ENCODE measurements at places on chromosomes 2 and 18.

DNA sequence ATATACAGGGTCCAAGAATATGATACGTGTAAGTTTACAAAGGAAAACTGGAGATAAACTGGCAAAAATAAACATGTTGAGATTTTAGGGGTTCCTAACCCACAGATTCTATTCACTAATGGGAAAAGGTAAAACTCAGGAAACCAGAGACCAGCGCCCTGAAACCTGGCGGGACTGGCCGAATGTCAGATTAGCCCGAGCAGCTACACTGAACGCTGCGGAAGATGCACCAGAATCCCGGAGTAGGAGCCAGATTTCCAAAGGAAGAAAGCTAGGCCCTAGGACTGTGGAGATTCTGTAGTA lies 679 bp upstream of the WDR75 start:
- no peak for DNase-seq

GRCh38 chr2:65608916-65609315 lies 176.5 kb upstream of the SPRED2 start:
- no peak for DNase-seq

DNA sequence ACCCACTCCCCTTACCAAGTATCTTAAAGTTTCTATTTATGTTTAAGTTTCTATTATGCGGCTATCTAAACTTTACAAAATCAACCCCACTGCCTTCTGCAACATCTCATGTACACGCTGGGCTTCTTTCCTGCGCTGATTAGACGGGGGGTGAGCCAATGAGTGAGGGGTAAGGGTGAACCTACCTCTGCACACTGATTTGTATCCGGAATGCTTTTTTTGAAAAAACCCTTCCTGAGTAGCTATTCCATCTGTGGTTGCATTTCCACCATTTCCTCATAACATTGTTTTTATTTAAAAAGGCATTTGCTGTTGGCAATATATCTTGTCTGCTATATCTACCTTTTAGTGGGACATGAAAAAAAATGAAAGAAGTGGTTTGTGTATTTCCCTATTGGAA lies 6.3 kb downstream of the ALPG start:
- DNase-seq = no peak

DNA sequence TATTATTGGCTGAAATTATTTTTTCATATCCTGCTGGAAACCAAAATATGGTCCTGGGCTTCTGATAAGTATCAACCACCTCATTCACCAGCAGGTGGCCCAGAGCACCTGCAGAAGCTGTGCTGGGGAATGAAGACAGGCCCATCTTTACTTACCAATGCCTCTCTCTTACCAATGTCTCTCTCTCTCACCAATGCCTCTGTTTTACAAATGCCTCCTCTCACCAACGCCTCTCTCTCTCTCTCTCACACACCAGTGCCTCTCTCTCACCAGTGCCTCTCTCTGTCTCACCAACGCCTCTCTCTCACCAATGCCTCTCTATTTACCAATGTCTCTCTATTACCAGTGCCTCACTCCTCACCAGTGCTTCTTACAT lies 2.3 kb upstream of the MAL start:
- no peak for DNase-seq

DNA sequence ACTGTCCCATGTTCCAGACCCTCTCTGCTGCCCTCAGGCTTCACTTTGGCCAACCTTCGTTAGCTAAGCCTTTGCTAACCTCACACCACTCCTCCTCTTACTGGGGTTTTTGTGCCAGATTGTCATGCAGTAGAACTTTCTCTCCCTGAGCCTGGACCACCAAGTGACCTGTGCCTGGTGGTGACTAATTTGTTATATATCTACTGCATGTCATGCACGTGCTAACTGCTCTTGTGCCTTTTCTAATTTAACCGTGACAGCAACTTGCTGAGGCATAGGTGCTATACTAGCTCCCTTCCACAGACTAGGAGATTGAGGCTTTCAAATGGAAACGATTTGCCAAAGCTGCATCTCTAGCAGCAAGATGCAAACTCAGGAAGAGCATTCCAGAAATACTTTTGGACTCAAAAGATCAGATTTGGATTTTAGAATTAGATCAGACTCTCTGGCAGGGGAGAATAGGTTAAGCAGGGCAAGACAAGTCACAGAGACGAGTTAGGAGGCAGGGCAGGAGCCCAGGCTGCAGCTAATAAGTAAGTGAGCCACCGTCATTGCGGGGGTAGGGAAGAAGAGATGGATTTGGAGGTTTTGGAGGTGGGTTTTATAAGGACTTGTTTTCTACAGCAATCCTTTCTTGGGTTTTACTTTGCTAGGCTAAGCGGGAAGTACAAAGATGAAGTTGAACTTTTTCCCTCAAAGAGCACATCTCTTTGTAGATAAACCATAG lies 1.8 kb downstream of the PPP1R7 start:
- DNase-seq = no peak

- peak; percentile 6 for DNase-seq
Observed at GRCh38 chr18:212780-213179, 54.4 kb downstream of the USP14 start.

GRCh38 chr2:63594660-63595059 lies 5.9 kb downstream of the MDH1 start:
- no peak for DNase-seq

DNA sequence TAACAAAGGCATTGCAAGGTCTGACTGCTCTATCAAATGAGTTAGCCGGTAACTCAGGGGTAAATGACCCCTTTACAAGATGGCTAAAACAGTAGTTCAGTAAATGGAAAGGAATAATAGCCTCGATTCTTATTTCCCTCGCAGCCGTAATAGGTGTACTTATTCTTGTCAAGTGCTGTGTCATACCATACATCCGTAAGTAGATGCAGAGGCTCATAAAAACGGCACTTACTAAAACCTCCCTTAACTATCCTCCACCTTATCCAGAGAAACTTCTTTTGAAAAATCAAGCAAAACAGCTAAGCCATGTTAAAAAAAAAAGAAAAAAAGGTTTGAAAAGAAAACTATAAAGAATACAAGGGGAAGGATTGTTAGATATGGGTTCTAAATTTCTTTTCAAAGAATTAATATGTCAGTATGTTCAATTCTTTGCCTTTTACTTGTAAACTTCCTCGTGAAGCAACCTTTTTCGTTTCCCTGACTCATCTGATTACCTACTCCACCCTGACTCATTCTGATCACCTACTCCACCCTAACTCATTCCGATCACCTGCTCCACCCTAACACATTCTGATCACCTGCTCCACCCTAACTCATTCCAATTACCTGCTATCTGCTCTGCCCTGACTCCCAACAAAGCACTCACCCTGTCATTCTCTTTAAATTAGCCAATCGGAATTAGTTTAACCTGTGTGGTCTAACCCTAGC lies 127.5 kb downstream of the SPAG16 start:
- DNase-seq = no peak

- DNase-seq = no peak
Observed at GRCh38 chr2:96608469-96609455, 29.4 kb downstream of the KANSL3 start.

DNA sequence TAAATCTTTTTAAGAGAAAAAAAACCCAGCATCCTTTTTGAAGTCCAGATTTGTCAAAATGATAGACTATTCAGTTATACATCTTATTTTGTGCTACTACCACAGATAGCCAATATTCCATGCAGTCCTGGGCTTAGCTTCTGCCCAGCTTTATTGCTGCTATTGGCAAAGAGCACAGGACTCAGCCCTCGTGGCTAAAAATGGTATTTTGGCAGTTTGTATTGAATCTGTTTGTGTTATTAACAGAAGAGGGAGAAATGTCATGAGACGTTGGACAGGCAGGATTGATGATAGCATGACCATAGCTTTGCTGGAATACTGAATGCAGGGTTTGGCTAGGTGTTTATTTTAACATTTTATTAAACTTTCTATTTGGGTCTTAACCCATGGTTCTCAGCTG lies 19.4 kb downstream of the ELAC1 start:
- no peak for DNase-seq

DNA sequence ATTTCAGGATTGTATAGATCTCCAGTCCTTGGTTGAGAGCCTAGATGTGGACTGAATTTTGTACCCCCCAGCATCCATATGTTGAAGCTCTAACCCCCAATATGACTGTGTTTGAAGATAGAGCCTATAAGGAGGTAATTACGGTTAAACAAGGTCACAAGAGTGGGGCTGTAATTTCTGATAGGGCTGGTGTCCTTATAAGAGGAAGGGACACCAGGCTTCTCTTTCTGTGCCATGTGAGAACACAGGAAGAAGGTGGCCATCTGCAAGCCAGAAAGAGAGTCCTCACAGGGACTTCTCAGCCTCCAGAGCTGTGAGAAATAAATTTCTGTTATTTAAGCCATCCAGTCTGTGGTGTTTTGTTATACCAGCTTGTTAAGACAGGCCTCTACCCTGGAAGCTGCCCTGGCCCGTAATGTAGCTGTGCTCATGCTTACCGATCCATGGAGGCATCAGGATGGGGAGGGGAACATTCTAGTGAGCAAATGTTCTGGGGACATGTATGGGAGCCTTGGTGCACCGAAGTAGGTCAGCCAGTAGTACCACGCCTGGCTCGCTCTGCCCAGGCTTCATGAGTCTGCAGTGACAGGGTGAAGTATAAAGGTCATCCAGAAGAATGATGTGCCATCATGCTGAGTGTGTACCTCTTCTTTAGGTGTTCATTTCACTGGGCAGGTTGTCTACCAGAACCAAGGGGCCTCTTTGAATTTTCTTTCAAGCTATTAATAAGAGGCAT lies 16.1 kb downstream of the RASGRP3 start:
- DNase-seq = no peak

DNA sequence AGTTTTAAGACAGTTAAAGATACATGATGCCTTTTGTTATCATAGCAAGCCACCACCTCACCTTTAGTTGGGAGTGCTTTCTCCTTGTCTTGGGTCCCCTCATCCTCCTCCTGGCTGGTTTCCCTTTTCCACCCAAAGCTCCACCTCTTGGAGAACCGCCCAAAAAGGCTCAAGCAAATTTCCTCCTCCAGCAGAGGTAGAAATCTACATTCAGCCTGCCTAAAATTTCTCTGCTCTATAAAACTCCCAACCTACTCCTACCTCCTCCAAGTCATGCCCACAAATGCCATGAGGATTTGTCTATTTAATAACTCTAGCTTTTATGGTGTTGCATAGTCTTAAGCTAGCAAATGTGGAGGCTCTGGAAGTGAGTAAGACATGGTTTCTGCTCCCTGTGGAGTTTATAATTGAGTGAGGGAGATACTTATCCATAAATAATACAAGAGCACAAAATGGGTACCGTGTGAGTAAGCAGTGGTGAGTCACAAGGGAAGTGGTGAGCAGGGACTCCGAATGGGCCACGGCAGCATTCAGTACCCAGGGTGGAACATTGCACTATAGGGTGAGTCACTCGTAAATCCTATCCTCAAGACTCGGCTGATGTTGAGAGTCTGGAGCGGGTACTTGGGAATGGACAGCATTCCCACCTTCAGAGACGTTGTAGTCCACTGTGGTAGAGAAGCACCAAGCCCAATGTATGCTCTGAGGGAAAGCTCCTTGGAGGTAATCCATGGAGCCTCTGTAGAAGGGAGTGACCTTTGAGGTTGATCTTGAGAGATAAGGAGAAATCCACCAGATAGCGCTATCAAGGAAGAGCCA lies 146.3 kb downstream of the RTN4 start:
- peak; percentile 56 for DNase-seq

DNA sequence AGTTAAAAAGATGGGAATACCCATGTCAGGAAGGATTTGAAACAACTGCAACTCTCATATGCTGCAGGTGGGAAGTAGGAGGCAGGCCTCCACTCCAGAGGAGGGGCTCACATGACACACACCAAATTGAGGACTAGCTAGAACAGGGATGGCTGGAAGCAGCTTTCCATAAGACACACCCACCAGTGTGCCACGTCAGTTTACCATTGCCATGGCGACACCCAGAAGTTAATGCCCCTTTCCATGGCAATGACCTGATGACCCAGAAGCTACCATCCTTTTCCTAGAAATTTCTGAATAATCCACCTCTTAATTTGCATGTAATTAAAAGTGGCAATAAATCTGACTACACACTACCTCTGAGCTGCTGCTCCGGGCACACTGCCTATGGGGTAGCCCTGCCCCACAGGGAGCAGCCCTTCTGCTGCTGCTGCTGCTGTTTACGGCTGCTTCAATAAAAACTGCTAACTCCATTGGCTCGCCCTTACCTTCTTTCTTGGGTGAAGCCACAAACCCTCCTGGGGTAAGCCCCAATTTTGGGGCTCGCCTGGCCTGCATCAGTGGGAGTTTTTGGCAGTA lies 89.4 kb downstream of the RRM2 start:
- no peak for DNase-seq

DNA sequence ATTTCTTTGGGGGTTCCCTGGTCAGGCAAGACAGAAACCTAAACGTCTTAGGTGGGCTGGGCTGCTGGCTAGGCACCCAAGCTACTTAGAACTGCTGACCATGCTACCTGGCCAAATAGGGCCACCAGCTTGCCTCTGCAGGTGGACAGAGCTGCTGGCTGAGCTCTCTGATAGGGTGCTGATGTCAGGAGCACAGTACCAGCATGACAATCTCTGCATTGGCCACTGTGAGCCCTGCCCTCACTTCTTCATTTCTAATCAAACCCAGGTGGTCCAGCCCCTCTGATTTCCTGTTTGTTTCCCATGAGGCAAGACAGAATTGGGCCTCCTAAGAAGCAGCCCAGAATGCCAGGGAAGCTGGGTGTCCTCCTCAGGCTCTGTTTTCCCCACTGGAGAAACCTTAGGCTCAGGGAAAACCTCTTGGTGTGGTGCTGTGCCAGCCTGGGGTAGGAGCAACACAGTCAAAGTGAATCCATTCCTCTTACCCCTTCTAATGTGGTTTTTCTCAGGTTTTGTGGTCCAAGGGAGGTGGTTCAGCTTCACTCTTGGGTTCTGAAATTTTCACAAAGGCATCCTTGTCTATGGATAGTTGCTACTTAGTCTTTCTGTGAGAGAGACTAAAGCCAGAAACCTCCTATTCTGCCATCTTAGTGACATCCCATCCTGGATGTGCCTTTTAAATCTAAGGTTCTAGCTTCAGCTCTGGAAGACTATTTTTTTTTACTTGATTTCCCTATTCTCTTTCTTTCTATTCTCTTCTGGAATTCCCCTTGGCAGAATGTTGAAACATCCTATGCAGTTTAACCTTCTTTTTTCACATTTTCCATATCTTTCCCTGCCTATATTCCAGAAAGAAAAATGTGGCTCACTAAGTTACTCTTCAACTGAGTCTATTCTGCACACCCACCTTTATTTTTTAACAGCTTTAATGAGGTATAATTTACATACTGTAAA lies 15.2 kb downstream of the SP100 start:
- DNase-seq = no peak

DNA sequence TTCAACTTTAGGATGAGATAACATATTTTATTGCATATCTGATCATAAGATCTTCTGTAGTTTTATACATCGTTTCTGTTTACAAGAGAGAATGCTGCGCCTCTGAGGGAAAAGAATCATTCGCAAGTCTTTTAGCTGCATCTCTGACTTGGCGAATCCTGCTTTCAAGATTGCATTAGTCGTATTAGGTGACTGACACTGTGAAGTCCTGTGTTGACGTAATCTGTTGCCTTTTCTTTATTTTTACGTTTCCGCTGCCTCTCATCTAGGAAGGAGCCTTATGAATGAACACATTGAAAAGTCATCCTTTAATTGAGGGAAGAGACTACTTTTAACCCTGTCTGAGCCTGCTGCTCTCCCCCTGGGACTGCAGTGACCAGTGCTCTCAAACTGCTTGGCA lies 101.5 kb downstream of the LDLRAD4 start:
- DNase-seq = no peak

GRCh38 chr2:211798868-211799267 lies 739.7 kb downstream of the ERBB4 start:
- DNase-seq = no peak

GRCh38 chr2:235287375-235287733 lies 206.5 kb upstream of the AGAP1 start:
- no peak for DNase-seq

GRCh38 chr2:188569431-188570165 lies 277.9 kb downstream of the GULP1 start:
- DNase-seq = no peak
